ENCODE measurements at places on chromosomes 2 and 18.

GRCh38 chr2:195364015-195364965 lies 292.7 kb upstream of the SLC39A10 start:
- DNase-seq: no peak

DNA sequence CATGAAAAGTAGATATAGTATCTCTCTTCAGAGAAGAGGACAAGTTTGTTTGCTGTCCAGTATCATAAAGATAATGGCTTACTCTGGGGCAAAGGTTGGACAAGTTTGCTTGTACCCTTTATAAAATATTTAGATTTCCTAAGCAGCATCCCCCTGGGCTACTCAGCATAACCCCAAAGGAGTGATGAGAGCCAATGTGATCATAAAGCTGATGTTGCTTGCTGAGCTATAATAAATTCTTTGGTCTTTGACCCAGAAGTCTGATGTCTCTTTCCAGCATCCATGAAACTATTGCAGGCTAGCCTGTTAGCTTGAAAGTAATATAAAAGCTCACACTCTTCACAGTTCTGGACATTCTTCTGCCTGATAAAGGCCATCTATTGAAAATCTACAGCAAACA lies 138.3 kb upstream of the STON1 start:
- no peak for DNase-seq

GRCh38 chr2:64809216-64809615 lies 155.5 kb upstream of the SERTAD2 start:
- no peak for DNase-seq

DNA sequence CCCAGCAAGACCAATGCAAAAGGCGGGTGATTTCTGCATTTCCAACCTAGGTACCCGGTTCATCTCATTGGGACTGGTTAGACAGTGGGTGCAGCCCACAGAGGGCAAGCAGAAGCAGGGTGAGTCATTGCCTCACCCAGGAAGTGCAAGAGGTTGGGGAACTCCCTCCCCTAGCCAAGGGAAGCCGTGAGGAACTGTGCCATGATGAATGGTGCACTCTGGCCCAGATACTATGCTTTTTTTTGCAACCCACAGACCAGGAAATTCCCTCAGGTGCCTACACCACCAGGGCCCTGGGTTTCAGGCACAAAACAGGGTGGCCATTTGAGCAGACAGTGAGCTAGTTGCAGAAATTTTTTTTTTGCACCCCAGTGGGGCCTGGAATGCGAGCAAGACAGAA lies 662.6 kb upstream of the ACVR2A start:
- no peak for DNase-seq

DNA sequence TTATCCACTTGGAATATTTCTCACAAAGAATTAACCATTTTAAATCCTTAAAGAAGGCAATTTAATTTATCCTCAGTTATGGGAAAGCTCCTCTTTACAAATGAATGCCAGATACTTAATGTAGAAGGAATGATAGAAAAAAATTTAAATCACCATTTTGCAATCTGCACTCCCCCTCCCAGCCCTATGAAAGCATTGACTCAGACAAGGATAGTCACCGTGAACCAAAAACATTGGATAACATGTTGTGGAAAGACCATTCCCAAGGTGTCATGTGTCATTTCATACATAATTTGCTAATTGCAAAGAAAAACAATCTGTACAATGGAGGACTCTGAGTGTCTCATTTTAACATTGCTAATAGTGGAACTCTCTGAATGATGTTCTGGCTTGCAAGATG lies 421.0 kb downstream of the TXNL1 start:
- DNase-seq: no peak

DNA sequence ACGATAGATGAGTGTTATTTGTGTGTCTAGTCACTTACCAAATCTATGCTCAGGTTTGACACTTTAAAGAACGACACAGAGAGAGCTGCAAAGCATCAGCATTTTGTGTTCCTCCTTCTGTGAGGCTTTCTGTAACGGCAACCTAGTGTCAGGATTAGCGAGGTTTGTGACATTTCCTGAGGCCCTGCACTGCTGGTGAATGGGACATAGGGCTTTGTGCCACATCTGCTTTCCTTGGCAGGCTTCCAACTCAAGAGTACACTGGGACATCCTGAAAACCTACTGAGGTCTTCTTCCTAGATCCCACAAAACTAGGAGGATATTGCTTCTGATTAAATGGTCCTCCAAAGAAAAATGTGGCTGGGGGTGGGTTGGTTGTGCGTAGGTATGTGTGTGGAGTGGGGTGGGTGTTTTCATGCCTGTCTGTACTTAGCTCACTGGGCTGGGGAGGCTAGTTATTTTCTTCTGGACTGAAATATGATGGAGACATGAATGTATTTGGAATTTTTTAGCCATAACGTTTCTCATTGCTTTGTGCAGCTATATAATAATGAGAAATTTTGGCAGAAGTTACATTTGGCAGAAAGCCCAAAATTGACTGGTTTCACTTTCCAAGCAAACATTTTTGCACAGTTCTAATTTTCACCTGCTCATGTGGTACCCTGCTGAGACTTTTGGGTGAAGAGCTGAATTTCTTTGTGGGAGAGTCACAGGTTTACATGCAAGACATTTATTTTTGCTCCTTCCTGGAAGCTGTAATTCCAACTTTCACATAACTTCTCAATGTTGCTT lies 308.4 kb downstream of the XIRP2 start:
- DNase-seq: peak; percentile 47

GRCh38 chr2:133264989-133265401 lies 303.3 kb downstream of the NCKAP5 start:
- no peak for DNase-seq

- no peak for DNase-seq
Observed at GRCh38 chr2:36677996-36678605, 18.4 kb upstream of the VIT start.

- DNase-seq: no peak
Observed at GRCh38 chr2:235511751-235512698, 18.2 kb downstream of the AGAP1 start.

GRCh38 chr2:190540048-190540447 lies 5.5 kb upstream of the NEMP2 start:
- no peak for DNase-seq

DNA sequence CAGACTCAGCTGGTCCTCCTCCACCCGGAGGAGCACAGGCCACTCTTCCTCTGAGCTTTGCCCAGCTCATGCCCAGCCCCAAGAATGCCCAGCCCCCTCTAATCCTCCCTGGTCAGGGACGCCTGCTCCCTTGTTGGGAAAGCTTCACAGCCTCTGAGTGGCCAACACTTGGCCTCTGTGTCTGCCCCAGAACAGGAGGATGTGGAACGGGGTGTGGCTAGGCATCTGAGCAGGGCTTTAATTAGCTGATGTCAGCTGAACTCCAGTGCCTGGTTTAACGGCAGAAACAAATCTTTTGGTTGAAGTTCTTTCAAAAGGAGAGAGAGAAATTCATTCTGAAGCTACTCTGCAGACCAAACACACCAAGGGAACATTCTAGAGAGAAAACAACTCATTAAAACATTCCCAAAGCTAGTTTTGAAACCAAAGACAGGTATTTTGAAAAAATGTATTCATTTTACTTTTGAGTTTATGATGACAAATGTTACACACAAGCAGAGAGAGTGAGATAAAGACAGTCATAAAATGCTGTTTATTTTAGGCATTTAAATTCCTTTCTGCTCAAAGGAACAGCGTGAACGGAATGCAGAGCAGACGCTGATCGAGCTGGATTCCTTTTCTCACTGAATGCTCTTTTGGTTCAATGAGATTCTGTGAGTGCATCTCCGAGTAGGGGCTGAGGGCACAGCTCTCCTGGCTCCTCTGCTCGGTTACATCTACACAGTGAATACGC lies 63.8 kb downstream of the RTP5 start:
- no peak for DNase-seq

DNA sequence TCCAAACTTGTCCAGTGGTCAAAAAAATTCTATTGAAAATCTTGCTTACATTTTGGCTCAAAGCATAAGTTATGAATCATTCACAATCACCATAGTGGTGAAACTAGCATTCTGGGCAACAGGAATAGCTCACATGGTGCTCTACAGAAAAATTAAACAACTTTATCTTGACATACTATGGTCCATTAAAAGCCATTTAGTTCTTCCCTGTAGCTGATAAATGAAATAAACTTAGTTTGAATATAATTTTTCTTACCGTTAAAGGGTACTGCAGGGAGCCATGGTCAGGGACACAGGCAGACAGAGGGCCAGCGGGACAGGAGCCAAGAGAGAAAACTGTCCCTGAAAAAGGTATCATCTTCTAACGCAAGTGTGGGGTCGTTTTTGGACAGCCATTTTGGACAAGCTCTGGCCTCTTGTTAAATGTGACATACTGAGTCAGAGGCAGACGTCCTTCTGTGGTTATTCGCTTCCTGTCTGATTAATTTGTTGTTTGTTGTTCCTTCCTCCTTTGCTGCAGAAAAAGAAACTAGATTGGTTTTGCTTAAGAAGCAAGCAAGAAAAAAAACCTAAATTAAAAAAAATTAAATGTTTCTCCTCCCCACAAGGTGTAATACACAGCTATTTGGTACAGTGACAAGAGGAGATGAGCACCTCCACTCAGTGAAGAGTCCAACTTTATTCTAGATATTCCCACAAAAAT lies at the start of gene WIPF1:
TSS of gene WIPF1 (minus strand) at position 460 of the 703 bp plus-strand sequence. CDS start 12,231 bp downstream, outside the sequence.
- no peak for DNase-seq

DNA sequence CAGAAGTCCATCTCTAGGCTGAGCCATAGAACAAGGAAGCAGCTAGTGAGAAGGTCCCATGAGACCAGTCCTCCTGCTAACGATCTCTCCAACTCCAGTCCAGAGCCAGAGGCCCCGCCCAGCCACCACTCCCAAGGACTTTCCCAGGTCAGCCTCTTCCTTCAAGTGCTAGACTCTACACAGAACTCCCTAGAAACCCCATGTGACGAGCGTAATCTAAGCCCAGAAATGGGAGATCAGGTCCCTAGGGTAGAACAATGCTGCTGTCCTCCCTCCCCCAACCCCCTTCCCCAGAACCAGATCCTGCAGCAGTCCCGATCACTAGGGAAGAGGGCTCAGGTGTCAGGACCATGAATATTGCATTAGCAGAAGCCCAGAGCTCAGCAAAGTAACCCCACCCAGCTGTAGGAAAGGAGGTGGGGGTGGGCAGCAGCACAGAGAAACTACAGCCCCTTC lies 6.9 kb downstream of the DCTN1 start:
- DNase-seq: no peak

GRCh38 chr18:50982802-50983179 lies 15.0 kb downstream of the ELAC1 start:
- no peak for DNase-seq

DNA sequence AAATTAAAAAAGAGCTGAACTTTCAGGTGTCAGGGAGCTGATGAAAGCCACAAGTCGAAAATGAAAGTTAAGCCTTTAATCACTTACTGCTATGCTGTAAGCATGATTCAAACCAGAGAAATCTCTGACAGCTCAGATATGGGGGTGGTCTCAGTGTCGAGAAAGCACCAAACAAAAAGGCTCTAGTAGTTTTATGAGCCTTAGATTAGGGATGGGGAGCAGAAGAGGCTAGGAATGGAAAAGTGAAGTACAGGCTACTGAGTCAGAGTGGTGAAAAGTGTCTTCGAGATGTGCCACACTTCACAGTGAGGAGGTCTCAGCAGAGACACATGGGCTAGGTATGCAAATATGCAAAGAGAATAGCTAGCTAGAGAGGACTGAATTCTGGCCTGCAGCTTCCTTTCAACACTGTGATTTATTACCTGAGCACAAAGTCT lies 482.2 kb downstream of the SPAG16 start:
- no peak for DNase-seq

- DNase-seq: no peak
Observed at GRCh38 chr2:75356865-75357264, 157.5 kb upstream of the TACR1 start.

- no peak for DNase-seq
Observed at GRCh38 chr2:107936433-107937359, 49.6 kb upstream of the SLC5A7 start.

GRCh38 chr2:65501074-65501473 lies 68.7 kb upstream of the SPRED2 start:
- DNase-seq: no peak
